ENCODE measurements at places on chromosomes 6 and 20.

DNA sequence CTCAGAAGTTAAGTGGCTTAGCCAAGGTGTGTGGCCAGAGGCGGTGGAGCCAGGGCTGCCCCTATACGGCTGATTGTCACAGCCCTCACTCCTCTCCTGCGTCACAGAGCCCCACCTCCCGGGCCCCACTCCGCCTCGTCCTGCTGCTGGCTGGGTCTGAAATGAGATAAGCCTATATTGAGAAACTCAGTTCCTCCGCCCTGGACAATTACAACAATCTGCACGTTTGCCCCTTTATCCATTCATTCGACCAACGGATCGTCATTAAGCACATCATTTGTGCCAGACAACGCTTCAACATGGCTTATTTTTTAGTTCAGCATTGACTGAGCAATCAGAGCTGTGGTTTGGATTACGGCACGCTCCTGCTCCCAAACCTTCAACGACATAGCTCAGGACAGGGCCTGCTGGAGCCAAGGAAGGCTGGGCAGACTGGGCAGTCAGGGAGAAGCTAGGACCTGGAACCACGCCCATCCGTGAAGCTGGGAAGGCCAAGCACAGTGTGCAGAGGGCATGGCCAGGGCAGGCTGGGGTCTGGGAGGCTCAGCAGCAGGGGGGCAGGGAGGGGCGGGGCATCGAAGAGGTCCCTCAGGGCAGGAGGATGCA lies 16.6 kb upstream of the EZR start:
- no peak for DNase-seq

GRCh38 chr6:84447651-84448050 lies 220.2 kb upstream of the CEP162 start:
- DNase-seq: no peak

GRCh38 chr20:54092021-54092420 lies 21.6 kb upstream of the BCAS1 start:
- DNase-seq: no peak

DNA sequence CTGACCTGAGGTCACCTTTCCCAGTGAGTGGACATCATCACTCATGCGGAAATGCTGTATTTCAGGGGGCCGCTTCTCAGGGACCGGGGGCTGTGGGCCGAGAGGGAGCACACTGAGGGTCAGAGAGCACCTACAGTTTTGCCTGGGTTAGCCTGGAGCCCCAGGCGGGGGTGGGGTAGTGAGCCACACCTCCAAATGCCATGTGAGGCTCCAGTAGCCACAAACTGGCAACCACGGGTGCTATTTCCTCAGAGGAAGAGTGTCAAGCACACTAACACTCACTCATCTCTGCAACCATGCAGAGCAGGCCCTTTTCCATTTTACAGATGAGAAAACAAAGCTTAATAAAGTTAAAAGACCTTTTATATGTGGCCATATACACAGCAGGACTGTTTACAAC lies 4.7 kb downstream of the EHMT2 start:
- DNase-seq: no peak

DNA sequence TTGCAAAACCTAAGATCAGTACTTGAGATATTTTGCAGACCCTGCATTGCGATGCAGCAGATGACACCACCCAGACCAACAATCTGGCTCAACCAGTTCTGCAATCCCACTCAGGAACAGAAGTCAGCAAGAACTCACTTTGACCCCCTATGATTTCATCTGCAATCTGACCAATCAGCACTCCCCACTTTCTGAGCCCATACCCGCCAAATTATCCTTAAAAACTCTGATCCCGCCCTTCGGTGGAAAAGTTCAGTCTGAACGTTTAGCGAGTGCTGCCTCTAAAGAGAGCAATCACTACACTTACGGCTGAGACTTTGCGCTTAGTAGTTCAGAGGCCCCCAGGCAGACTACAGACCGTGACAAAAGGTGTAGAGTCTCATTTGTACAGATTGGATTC lies 17.3 kb upstream of the KIAA1586 start:
- DNase-seq: no peak

DNA sequence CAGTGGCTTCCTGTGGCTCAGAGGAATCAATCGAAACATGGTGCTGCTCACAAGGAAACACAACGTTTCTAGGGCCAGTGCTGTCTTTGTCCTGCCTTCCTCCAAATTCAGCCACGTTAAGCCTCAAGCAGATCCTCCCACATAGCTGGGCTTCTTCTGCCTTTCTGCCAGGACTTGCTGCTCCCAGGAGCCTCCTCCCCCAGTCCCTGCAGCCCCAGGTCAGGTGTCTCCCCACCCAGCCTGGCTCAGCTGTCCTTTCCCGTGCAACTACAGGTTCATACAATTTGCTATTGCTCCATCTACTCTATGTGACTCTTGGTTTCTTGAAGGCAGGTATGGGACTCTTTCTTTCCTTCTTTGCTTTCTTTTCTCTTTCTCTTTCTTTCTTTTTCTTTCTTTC lies 215.3 kb upstream of the RNF24 start:
- no peak for DNase-seq

DNA sequence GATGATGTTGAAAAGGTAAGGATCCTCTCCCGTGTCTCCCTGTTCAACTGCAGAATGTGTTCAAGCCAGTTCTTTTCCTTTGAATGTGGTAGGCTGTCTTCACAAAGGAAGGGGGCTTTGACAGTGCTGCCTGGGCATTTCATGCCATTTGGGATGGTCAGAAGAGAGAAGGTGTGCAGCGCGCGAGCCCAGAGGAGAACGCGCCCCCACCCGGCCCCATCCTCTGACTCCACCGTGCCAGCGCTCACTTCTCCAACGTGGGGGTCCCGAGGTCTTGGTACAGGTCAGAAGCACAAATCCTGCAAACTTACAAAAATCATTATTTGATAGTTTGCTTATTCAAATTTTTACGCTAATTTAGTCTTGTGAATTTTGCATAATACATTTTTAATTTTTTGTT lies 14.4 kb downstream of the ENTPD6 start:
- no peak for DNase-seq

DNA sequence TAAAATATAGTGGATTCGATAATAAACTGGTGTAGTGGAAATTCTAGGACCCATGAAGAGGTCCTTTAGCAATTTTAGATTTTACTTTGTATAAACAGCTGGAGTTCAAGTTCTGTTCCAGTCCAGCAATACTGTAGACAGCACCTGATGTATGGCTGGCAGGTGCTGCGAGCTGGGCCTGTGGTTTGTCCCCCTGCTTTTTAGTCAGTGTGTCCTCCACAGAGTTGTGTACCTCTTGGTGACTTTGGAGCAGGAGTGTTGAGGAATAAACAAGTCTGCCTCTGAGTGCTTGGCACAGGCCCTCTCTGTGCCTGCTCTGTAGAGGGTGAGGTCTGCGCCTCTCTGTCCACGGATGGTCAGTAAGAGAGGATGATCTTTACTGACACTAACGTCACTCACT lies 13.8 kb downstream of the STX16 start:
- no peak for DNase-seq

DNA sequence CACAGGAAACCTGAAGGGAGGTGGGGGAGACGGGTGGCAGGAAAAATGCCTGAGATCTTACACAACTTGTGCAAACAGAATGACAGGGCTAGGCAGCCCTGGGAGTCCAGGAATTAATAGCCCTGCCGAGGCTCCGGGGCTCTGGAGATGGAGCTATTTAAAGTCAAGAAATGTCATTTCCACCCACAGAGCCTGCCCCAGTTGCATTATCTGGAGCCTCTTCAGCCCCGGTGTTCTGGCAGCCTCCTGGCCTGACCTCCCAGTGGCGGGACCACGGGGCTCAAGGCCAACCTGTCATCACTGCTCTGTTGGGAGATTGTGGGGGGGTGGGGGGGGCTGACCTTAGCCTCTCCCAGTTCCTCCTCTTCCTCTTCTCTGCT lies 28.5 kb upstream of the SCUBE3 start:
- DNase-seq: no peak

GRCh38 chr6:360349-360748 lies 31.2 kb upstream of the IRF4 start:
- DNase-seq: no peak

- no peak for DNase-seq
These were observed 123.7 kb downstream of the MRPL14 start for GRCh38 chr6:44003345-44004061.

DNA sequence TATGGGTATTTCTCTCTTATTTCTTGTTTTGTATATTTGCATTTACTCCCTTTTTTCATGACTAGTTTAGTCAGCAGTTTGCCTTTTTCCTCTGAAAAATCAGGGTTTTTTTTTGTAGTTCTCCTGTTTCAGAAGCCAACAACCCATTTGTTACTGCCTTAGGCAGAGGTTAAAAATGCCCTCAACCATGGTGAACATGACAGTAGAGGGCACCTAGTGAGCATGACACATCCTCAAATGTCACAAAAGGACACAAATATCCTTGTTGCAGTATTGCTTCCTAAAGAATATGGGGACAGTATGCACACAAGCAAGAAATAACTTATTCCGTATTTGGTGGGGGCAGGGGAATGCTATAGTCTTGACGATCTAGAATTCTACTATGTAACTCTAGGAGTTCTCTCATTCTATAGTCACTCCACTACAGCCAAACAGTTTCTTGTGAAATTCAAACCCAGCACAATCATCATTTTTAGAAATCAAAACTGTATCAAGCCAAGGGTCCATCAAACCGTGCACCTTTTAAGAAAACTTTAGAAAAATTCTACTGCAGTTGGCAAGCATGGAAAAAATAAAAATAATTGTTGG lies 47.0 kb downstream of the GOPC start:
- no peak for DNase-seq

- no peak for DNase-seq
These were observed 90.0 kb downstream of the PRND start for GRCh38 chr20:4811661-4812181.
